ENCODE measurements at places on chromosomes 3 and 15.
A peak's percentile ranks its signal among the peaks of the same experiment; 100 is the strongest.

DNA sequence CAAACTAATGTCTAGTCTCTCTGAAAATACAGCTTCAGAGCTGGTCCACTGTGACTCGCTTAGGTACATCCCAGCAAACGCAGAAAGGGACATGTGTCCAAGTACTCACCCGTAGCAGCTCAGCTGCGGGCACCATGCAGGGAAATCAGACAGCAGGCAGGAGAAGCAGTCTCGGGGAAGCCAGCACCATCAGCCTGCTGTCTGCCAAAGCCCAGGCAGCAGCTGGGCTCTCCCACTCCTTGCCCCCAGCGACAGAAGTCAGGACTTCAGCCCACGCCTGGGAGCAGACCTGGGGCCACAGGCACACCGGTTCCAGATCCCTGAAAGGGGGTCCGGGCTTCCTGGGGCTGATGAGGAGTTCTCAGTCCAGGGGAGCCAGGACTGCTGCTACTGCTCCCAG lies 34.9 kb downstream of the SEMA5B start:
- peaks cover 71% of the 10 kb centered on the region for H3K27me3 ChIP-seq
- H3K36me3 ChIP-seq: no peaks in the 10 kb centered on the region
- H3K27ac ChIP-seq: no peak overlapping the region
- H3K4me3 ChIP-seq: no peak overlapping the region
- H3K4me1 ChIP-seq: no peaks in the 10 kb centered on the region

DNA sequence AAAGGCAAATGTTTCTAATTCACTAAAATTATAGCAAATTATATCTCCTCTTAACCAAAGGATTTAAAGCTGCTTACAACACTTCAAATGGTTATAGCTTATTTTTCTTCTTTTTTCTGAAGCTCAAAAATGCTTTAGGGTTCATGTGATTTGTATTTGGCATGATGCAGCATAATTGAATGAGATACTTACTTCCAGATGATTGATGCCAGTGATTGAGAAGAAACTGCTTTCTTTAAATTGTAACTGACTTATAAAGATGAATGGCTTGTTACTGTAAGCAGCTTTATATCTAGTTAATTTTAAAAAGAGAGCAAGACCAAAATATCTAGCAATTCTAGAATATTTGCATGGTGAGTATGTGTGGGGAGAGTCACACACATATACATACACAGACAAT lies 270.7 kb upstream of the THRB start:
- no peaks in the 10 kb centered on the region for H3K27me3 ChIP-seq
- no peaks in the 10 kb centered on the region for H3K4me1 ChIP-seq
- no peak for DNase-seq
- H3K27ac ChIP-seq: no peak overlapping the region
- H3K4me3 ChIP-seq: no peak overlapping the region
- no peaks in the 10 kb centered on the region for H3K36me3 ChIP-seq

GRCh38 chr15:80698676-80699075 lies 3.6 kb downstream of the ABHD17C start:
- no peak overlapping the region for H3K4me3 ChIP-seq
- H3K4me1 ChIP-seq: peaks cover 16% of the 10 kb centered on the region
- H3K36me3 ChIP-seq: no peaks in the 10 kb centered on the region
- H3K27ac ChIP-seq: no peak overlapping the region
- DNase-seq: peak; percentile 37
- no peaks in the 10 kb centered on the region for H3K27me3 ChIP-seq

- peaks cover 6% of the 10 kb centered on the region for H3K27me3 ChIP-seq
- H3K4me3 ChIP-seq: no peak overlapping the region
- no peak for DNase-seq
- no peaks in the 10 kb centered on the region for H3K4me1 ChIP-seq
Measured at GRCh38 chr3:122014741-122015140, 7.3 kb downstream of the ILDR1 start.

- H3K36me3 ChIP-seq: no peaks in the 10 kb centered on the region
- H3K27me3 ChIP-seq: no peaks in the 10 kb centered on the region
- no peak for DNase-seq
Measured at GRCh38 chr3:74167926-74168325, 446.5 kb downstream of the CNTN3 start.

- no peak overlapping the region for H3K27ac ChIP-seq
- no peak for DNase-seq
- no peak overlapping the region for H3K4me3 ChIP-seq
- peaks cover 3% of the 10 kb centered on the region for H3K4me1 ChIP-seq
- peaks cover 6% of the 10 kb centered on the region for H3K36me3 ChIP-seq
Measured at GRCh38 chr3:122364490-122364889, 18.5 kb downstream of the MIX23 start.

GRCh38 chr3:138842483-138843188 lies 7.9 kb upstream of the PIK3CB start:
- DNase-seq: no peak
- no peak overlapping the region for H3K27ac ChIP-seq
- H3K4me1 ChIP-seq: no peaks in the 10 kb centered on the region
- no peaks in the 10 kb centered on the region for H3K36me3 ChIP-seq
- H3K27me3 ChIP-seq: no peaks in the 10 kb centered on the region

Measured in astrocyte (in vitro differentiated cells and primary cell).